ENCODE measurements at places on chromosomes 7 and 10.

- no peak for DNase-seq
These were observed 276.3 kb downstream of the ZMYND11 start for GRCh38 chr10:411603-412002.

DNA sequence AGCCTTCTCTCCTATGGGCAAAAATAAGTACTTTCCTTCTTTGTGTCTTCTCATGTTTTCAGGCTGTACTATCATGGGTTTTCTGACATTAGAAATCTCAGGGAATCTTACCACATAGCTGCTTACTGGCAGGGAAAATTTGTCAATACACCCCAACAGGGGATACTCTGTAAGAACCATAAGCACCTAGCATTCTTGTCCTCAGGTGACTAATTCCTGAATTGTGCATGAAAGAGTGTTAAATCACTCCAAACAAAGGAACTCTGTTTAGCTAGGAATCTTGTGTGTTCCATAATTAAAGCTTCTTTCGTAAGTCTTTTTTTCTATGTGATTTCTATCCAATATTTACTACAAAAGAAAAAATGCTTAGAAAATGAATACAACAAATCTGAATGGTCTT lies 206.7 kb upstream of the POT1 start:
- DNase-seq = no peak

DNA sequence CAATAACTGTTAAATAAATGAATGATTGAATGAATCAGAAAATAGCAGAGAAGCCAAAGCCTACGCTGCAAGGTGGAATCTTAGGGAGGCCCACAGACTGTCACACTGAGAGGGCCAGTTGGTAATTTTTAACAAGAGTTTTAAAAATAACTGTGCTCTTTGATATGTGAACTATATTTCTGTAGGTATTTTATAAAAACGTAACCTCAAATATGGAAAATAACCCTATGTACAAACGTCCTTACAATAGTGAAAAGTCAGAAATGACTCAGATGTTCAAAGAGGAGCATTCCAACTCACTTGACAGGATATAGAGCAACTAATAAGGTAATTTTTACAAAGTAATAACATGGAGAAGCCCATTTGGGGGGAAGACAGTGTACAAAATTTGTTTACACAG lies 18.9 kb upstream of the TMEM273 start:
- no peak for DNase-seq

- no peak for DNase-seq
These were observed 2.7 kb downstream of the LHPP start for GRCh38 chr10:124464028-124464965.

DNA sequence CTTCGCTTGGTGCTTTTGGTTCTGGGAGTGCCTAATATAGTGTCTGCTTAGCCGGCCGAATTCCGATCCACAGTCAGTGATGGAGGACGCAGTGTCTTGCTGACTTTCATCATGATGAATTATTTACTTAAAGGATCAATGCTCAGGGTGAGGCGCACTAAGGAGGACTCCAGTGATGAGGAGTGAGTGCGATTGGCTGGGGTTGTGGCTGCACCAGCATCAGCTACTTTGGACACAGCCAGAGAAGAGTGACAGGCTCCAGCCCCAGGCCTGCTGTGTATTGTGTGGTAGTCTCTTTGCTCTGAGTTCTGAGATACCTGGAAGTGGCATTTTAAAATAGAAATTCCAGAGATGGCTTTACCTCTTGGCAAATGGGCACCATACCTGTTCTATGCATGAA lies 73.3 kb upstream of the ANLN start:
- no peak for DNase-seq

DNA sequence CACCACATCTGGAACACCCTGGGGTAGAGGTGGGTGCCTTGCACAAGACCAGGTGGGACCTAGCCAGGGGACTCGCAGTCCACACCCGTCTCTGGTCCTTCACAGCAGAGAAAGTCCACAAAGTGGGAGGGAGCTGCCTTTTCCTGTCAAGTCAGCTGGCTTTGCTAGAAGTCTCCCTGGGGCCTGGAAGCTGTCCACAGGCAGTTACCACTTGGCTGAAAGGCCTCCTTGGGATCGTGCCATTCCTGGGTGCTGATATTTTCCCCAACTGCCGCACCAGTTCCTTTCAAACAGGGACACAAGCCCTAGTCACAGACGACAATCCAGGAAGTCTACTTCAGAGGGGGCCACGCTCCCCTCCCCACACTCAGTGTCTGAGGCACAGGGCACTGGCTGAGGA lies 75.4 kb downstream of the AFAP1L2 start:
- DNase-seq = no peak

DNA sequence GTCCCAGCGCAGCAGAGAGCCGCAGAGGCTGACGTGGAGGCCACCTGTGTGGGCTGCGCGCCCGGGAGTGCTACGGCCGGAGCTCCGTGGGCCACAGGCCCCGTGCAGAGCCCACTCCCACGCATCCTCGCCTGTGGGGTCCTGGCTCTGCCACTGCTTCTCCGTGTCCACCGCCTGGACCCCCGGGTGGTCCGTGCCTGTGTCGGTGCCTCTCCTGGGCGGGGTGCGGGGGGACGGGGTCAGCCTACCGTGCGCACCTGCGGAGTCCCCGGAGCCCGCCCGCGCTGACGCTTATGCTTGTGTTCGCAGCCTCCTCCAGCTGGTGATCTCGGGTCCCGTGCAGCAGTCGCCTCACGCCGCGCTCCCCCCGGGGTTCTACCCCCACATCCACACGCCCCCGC lies 7.8 kb upstream of the ZNF853 start:
- no peak for DNase-seq

DNA sequence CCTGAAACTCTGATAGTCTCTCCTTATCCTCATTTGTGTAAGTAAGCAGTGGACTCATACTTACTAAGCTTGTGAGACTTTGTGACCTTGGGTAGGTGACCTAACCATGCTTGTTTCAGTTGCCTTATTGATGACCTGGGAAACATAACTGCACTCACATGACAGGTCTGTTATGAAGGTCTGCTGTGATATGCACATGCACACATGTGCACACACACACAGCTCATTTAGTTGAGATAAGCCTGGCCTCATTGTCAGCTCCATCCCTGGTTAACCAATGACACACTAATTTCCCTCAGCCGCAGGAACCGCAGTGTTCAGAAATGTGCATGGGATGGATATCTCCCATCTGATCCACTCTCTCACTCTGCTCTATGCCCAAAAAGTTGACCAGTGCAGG lies 177.2 kb downstream of the GPAM start:
- DNase-seq = no peak

DNA sequence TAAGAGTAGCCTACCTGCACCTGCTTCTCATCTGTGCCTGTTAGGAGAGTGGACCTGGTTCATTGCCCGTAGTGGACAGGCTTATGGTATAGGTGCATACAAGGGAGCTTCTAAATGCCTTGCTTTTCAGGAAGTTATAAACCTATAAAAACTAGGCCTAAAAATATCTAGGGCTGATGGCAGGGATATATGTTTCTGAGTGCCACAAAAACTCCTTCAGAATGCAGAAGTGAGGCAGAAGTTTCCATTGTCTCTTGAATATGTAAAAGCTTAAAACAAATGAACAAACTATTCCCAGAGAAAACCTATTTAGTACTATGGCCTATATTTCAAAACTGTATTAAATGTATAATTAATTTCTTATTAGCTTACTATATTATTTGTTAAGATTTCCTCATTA lies 91.8 kb downstream of the RNLS start:
- DNase-seq = no peak

DNA sequence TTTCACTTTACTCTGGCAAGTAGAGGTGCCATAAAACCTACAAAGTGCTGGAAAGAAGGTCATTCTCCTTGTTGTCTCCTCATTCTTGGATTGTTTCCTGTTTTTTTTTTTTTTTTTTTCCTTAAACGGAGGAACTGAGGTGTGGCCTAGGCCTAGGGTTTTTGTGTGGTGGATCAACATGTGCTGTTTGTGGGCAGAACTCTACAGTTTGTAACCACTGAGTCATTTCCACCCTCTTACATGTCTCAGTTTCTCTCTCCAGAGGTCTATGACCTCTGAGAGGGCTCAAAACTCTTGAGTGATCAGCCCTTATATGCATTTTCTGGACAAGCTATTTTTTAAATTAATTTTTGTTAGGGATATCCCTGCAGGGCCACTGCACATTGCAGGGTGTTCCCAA lies 296.0 kb downstream of the PPP1R3A start:
- DNase-seq = no peak
